ENCODE measurements at places on chromosomes 6 and 20. TPM values are rescaled to one million over a fixed set of nuclear protein-coding genes. Genes with fewer than 3 reads are reported as not detected.

- no peak overlapping the region for H3K27ac ChIP-seq
- no peaks in the 10 kb centered on the region for H3K36me3 ChIP-seq
- H3K27me3 ChIP-seq: no peaks in the 10 kb centered on the region
- no peak for DNase-seq
- no peak overlapping the region for H3K4me3 ChIP-seq
- H3K4me1 ChIP-seq: no peaks in the 10 kb centered on the region
These were observed 132.7 kb upstream of the MAP3K7 start for GRCh38 chr6:90719321-90720195.

DNA sequence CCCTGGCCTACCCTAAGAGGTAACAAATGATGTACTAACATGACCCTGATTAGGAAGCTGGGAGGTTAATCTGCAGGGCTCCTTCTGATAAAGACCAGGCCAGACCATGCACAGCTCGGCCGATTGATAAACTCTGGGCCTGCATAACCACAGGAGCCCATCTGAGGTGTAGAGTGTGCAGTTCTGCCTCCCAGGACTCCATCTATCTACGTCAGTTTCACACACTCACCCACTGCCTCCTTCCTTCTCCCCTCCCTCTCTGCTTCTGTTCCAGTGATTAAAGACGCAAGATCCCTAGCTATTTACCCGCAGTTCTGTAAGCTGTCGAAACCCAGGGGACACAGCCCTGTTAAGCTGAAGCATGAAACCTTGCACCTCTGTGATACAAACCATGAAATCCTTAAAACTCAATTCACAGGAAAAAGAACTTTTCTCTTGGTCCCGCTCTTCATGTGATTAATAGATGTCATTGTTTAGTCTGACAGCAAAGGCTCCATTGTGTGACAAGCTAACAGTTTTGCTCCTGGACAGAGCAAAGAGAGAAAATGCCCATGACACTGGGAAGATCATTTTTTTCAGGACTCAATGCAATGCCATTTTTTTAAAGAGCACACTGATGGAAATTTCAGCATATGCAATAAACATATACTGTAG is 470.6 kb downstream of the MAFB start:
- no peak overlapping the region for H3K4me3 ChIP-seq
- H3K36me3 ChIP-seq: no peaks in the 10 kb centered on the region
- H3K27me3 ChIP-seq: no peaks in the 10 kb centered on the region
- no peak overlapping the region for H3K27ac ChIP-seq

DNA sequence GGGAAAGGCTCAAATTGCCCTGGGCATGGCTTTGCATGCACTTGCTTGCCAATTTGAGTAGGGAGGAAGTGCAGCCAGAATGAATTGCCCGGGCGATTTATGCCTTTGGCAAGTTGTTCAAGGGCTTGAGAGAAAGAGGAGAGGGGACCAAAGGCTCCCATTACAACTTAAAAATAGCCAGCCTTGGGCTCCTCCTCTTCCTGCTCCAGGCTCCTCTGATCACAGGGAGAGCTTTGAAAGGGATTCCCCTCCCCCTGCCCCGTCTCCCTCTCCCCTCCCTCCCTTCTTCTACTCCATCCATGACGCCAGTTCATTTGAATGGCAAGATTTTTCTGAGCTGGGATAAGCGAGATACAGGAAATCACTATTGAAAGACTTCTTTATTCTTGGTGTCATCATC is 304.9 kb upstream of the JAG1 start:
- no peak for DNase-seq
- H3K27me3 ChIP-seq: no peaks in the 10 kb centered on the region
- no peak overlapping the region for H3K4me3 ChIP-seq
- H3K4me1 ChIP-seq: no peaks in the 10 kb centered on the region

DNA sequence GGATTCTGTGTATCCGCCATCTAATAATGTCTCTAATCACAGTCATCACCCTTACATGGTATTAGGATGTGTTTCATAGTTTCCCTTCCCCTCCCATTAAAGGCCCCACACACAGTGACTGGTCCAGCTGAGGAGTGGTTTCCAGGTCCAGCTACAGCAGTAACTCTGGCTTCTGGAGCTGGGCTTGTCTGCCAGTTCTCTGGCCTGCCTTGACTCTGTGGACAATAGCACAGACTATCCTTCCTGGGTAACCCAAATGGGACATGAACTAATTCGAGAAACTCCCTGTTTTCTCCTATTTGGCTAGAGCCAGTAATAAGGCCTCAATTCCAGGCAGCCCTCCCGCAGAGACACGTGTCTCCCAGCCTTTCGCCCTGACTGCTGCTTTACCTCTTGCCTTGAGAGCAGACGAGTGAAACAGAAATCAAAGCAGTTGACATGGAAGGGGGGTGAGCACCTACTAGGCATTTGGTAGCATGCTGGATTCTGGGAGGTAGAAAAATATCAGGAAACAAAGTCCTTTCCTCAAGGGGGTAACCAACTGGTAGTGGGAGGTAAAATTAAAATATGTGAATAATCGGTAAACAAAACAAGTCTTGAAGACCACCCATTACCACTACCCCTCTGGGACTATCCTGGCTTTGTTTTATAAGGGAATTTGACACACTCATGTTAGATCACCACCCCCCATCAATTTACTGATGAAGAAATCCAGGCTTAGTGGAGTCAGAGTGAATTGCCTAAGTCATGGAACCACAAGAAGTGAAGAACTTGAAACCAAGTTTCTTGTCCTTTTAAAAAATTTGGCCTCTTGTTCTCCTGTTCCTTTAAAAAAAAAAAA is 1.2 kb downstream of the TRAF3IP2 start:
- peak; percentile 40 for DNase-seq
- no peaks in the 10 kb centered on the region for H3K27me3 ChIP-seq
- H3K4me1 ChIP-seq: peaks cover 36% of the 10 kb centered on the region

VNN1 gene
- total RNA-seq: not detected

- no peak overlapping the region for H3K27ac ChIP-seq
- H3K4me3 ChIP-seq: no peak overlapping the region
- peaks cover 7% of the 10 kb centered on the region for H3K4me1 ChIP-seq
- H3K36me3 ChIP-seq: no peaks in the 10 kb centered on the region
- H3K27me3 ChIP-seq: no peaks in the 10 kb centered on the region
- no peak for DNase-seq
These were observed 19.5 kb upstream of the TCP11 start for GRCh38 chr6:35160642-35161041.

DNA sequence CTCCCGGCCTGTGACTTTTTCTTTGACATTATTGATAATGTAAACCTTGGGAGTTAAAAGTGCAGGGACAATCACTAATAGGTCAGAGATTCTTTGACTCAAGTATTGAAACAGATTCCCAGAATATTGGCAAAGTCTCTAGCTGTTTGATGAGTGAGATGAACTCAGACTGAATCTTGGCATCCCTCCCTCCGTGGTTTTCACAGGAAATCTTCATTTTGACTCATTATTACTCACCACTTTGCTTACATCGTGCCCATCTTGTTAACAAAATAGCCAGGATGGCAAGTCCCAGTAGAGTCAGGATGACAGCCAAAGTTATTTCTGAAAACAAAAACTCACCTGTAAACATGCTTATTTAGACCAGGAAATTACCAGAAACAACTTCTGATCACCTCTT is 2.0 kb downstream of the TSBP1 start:
- no peak for DNase-seq
- no peak overlapping the region for H3K4me3 ChIP-seq
- H3K27me3 ChIP-seq: no peaks in the 10 kb centered on the region
- H3K4me1 ChIP-seq: no peaks in the 10 kb centered on the region

HTR1B gene
- total RNA-seq: 0.20 TPM

Measured in tibial nerve (tissue), 4 donors.